HFFc6 (cell line): ENCODE measurements at places on chromosomes 4 and X. TPM values are rescaled to one million over a fixed set of nuclear protein-coding genes. Genes with fewer than 3 reads are reported as not detected.

GRCh38 chrX:136646602-136647239 lies 1.2 kb upstream of the CD40LG start:
- H3K36me3 ChIP-seq: no peaks in the 10 kb centered on the region
- no peak overlapping the region for H3K4me3 ChIP-seq
- H3K27me3 ChIP-seq: peaks cover 10% of the 10 kb centered on the region
- no peak overlapping the region for H3K27ac ChIP-seq
- DNase-seq: no peak

- H3K27me3 ChIP-seq: peaks cover 2% of the 10 kb centered on the region
- no peaks in the 10 kb centered on the region for H3K36me3 ChIP-seq
- no peak overlapping the region; the same call in 1 of the 2 replicates for H3K27ac ChIP-seq
- no peak overlapping the region for H3K4me3 ChIP-seq
- peaks cover 47% of the 10 kb centered on the region for H3K4me1 ChIP-seq
- peak; percentile 26 for DNase-seq
Observed at GRCh38 chr4:147368948-147369347, 111.9 kb upstream of the EDNRA start.

ADGRL3 gene
- total RNA-seq: not detected in 3 replicates

- no peak for DNase-seq
- no peaks in the 10 kb centered on the region; the same call in 1 of the 2 replicates for H3K27me3 ChIP-seq
- H3K36me3 ChIP-seq: peaks cover 5% of the 10 kb centered on the region; the same call in 1 of the 2 replicates
- H3K4me3 ChIP-seq: peak overlapping the region; percentile 96
- H3K4me1 ChIP-seq: peaks cover 60% of the 10 kb centered on the region
Observed at GRCh38 chr4:145934434-145935047, 4.1 kb downstream of the ZNF827 start.

DNA sequence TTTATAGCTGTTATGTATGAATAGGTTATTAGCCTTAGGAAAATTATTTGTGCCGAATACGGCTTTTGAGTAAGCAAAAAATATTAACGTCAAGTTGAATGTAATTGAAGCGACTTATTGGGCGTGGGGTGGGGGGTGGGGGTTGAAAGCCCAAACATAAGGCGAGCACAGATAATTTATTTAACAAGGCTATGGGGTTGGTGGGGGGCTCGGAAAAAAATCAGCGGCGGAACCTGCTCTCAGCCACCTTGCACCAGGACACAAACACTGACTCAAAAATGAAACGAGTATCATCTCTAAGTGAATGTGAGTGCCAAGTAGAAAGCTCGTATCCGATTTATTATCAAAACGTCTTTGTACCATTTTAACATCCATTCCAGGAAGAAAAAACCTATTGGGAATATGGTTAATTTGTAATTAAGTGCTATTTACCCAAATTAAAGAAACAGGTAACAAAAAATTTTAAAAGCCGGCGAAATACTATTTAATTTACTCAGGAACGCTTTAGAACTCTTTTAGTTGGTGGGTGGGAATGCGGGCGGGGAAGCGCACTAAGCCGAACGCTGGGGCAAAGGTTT lies 902 bp upstream of the LARP1B start:
- peak overlapping the region; percentile 89 for H3K4me3 ChIP-seq
- no peaks in the 10 kb centered on the region; the same call in 1 of the 2 replicates for H3K27me3 ChIP-seq
- H3K36me3 ChIP-seq: no peaks in the 10 kb centered on the region
- H3K4me1 ChIP-seq: peaks cover 16% of the 10 kb centered on the region
- no peak for DNase-seq

OCIAD1 gene
- total RNA-seq: 125 to 151 TPM (median 145 TPM) in 3 replicates

- H3K36me3 ChIP-seq: no peaks in the 10 kb centered on the region
- H3K4me1 ChIP-seq: peaks cover 31% of the 10 kb centered on the region
- no peak overlapping the region for H3K27ac ChIP-seq
- H3K4me3 ChIP-seq: no peak overlapping the region
Observed at GRCh38 chr4:143374771-143375170, 38.1 kb downstream of the GAB1 start.

GRCh38 chrX:15749642-15750610 lies 11.9 kb downstream of the CA5B start:
- peak; percentile 28 for DNase-seq
- peak overlapping the region; percentile 97 for H3K27ac ChIP-seq
- no peaks in the 10 kb centered on the region for H3K36me3 ChIP-seq
- H3K4me3 ChIP-seq: peak overlapping the region; percentile 76

DCHS2 gene
- total RNA-seq: not detected in 3 replicates

PAGE3 gene
- not detected in 2 replicates for total RNA-seq
